ENCODE measurements at places on chromosomes 1 and 21.

DNA sequence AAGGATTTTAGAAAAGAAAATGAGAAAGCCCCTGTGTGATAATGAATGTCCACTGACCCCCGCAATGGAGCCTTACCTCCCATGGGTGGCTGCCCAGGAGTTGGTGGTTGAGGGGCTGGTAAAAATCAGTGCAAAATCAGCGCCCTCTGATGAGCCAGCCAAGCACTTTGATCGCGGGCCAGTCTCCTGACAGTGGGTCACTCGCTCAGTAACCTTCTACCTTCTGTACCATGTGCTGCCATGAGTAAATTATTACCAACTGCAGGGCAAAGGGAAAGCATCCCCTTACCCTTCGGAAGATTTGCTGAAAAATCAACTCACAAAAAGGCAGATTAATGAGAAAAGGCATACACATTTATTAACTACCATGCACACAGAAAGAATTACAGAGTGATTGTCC lies 58.8 kb downstream of the KCNK1 start:
- DNase-seq, result no peak

GRCh38 chr1:218166268-218166945 lies 118.7 kb upstream of the RRP15 start:
- no peak for DNase-seq

- peak; percentile 28 for DNase-seq
These were observed 59.8 kb downstream of the CAPN2 start for GRCh38 chr1:223771814-223772770.

DNA sequence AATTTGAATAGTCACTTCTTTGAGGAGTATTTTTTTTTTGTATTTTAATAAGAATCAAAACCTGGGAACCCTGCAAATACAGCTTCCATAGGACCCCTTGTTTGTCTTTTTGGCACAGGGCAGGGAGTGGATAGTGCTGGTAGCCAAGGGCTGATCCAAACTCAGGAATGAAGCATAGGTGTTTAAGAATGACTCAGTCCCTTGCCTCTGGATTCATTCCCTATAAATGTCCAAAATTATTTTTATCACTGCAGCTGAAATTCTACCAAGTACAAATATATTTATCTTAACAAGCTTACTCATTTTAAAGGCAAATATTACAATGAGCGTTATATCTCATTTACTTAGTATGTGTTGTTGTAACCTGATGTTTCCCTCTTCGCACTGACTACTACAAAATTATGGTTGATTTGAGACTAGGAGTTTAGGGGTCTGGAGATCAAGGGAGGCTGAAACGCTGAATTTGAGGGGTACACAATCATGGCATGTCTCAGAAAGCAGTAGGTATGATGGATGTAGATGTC lies 278.6 kb upstream of the LYPLAL1 start:
- no peak for DNase-seq

DNA sequence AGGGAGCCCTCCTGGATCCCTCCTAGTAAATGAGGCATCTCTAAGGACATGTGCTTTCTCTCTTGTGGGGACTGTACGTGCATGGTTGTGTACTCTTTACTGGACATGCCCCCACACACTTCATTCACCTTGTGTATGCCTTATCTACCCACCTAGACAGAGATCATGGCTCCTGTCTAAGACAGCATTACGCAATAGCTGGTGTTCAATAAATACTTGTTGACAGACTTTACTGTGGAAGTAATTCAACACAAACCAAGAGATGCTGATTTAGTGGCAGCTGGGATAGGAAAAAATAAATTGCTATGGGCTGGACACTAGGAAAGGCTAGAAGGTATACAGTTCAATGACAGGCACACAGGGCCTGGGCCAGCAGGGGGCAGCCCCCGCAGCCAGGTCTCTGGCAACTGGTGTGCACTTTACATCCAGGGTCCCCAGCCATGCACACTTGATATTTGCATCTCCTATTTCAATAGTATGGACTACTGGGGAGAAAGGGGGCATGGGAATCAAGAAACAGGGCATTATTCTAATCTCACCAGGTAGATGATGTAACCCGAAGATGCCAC lies 24.2 kb downstream of the TRABD2B start:
- no peak for DNase-seq

DNA sequence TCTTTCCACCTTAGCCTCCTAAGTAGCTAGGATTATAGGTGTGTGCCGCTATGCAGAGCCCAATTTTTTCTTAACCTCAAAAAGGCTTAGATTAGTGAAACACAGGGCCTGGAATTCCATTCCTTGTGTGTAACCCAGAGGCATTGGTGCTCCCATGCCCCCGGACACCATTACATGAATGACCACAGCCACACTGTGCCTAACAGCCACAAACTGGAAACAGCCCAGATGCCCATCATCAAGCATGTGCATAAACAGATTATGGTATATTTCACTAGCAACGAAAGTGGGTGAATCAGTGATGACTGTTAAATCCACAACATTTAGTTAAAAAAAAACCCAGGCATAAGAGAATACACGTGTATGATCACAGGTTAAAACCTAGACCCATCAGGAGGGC lies 24.4 kb downstream of the ADAM30 start:
- DNase-seq, result no peak

DNA sequence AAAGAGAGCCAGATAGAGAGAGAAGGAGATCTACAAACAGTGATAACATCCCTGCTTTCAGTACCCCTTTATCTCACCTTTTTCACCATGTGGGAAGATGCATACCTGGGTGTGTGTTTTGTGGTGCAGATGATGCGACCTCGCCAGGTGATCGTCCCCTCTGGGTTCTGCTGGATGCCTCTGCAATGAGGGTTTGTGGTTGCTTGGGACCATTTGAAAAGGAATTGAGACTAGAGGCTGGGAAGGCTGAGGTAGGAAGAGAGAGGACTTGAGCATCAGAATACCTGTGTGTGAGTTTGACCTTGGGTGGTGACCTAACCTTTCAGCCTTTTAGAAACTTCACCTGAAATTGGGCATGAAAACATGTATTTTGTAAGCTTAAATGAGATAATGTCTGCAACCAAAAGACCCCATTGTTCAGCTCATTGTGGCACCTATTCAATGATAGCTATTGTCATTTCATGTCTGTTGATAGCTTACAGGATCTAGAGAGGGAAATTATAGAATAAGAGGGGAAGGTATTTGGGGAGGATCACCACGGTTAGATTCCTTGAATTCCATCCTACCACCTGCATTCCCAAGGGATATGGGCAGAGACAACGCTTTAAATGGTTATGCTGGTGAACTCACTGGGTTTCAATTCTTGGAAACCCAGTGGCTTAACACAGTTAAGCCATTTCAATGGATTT lies 125.7 kb downstream of the IGSF21 start:
- no peak for DNase-seq

GRCh38 chr1:18447509-18448220 lies 33.1 kb upstream of the KLHDC7A start:
- DNase-seq, result no peak

- no peak for DNase-seq
These were observed 193.8 kb downstream of the DYRK1A start for GRCh38 chr21:37560385-37560784.

DNA sequence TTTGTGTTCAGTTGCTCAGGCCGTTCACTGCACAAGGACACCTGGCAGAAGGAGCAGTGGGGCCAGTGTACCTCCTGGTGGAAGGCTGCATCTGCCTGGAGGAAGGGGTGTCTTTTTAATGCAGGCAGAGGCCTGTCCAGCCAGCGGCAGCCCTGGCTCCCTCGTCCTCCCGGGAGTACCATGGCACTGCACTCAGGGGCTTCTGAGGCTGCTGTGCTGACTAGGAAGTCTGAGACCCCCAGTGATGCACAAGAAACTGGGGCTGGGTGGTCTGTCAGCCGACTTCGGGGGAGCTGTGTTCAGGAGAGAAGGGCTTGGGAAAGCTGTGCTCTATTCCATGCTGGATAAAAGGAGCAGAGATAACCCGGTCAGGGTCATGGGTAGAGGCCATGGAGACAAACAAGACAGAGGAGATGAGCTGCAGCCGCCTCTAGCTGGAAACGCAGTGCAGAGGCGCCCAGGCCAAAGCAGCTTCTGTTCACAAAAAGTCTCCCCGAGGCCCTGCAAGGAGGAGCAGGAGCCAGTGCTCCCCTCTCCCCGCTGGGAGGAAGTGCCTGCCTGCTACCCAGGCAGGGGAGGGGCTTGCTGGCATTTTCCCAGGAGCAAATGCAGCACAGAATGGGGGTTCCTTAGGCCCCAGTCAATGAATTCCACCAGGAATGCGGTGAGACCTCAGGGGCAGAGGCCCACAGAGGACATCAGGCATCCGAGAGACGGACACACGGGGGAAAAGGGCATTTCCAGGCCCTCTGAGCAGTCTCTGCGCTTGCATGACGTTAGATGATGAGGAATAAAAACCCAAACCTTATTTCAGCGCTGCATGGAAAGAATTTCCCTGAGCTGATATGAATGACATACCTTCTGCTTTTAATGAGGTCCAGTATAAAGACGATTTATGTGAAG lies 17.2 kb upstream of the C2CD2 start:
- no peak for DNase-seq

DNA sequence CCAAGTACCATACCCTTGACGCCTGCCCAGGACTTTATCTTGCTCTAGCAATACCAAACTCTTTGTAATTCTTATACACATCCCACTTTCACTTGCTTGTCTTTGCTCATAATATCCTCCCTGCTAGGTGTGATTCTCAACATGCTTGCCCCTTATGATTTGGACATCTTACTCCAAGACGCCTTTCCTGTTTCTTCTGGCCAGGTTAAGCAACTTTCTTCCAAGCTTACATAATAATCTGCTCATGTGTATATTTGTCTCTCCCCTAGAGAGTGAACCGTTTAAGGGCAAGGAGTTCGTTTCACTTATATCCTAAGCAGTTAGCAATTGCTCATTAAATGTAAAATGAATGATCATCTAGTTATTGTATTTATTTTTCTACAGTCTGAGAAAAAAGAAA lies 21.8 kb downstream of the CRYZL1 start:
- peak; percentile 43 for DNase-seq

GRCh38 chr21:25988738-25989137 lies 181.8 kb downstream of the APP start:
- no peak for DNase-seq

- DNase-seq, result peak; percentile 26
These were observed 44.1 kb downstream of the NIBAN1 start for GRCh38 chr1:184930232-184930631.

DNA sequence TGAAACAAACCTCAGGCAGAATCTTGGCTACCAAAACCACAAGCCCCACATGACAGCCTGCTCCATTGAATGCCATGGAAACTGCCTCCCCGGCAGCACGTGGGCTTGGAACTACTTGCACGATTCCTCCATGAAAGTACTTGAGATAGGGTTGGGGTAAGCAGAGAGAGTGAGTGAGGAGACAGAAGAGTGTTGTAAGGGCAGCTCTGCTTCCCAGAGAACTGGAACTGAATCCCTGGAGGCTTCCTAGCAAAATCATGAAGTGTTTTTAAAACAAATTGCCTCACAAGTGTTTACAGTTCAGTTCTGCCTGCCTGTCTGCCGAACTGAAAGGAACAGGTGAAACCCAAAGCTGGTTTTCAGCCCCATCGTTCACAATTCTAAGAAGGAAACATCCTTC lies 35.3 kb upstream of the DNASE2B start:
- no peak for DNase-seq

GRCh38 chr1:3312898-3313575 lies 141.4 kb upstream of the ARHGEF16 start:
- peak; percentile 88 for DNase-seq

DNA sequence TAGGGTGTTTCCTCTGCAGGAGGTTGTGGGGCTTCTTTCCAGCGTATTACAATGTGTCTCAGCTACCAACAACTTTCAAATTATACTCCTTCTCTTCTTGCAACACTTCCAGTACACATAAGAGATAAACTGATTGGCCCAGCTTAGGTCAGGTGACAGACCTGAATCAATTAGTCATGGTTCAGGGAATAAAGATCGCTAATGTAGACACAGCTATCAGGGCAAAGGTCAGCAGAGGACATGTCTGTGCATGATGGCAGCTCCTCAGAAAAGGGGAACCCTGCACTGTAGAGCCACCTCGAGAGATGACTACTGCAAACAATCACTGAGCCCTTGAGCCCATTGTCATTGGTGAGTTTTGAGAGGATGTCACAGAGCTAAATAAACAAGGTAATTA lies 36.8 kb upstream of the PKN2 start:
- DNase-seq, result peak; percentile 71

DNA sequence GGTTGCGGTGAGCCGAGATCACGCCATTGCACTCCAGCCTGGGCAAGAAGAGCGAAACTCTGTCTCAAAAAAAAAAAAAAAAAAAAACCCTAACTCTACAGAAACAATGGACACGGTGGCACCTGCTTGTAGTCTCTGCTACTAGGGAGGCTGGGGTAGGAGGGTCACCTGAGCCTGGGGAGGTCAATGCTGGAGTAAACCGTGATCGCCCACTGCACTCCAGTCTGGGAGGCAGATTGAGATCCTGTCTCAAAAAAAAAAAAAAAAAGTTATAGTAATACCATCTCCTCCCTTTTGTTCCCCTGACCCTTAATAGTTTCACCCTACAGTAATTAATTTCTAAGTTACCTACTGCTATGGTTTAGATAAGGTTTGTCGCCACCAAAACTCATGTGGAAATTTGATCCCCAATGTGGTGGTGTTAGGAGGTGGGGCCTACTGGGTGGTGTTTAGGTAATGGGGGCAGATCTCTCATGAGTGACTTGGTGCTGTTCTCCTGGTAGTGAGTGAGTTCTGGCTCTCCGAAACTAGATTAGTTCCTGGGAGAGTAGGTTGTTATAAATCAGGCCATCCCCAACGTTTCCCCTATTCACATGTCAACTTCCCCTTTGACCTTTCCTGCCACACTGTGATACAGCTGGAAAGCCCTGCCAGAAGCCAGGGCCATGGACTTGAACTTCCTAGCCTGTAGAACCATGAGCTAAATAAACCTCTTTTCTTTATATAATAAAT lies 9.8 kb downstream of the FBXO42 start:
- peak; percentile 11 for DNase-seq

- DNase-seq, result no peak
These were observed 45.9 kb upstream of the NR5A2 start for GRCh38 chr1:199981584-199981983.

DNA sequence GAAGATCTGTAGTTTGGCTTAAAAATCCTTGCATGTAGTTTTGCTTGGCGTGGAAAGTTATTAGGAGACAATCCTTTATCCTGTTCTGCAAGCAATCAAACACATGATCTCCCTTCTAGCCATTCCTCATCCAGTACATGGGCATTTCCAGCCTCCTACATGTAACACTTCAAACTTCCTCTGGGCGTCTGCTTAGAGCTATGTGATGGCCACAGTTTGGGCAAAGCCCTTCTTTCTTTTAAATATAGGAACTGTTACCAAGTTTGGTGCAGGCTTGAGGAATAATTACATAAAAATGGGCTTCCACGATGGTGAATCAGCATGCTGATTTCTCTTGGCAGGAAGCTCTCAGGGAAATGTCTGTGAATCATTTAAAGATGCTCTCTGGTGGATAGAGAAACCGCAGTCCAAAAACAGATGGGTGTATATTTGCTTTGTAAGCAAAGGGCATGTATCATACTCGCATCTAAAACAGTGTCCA lies 176.9 kb upstream of the FMN2 start:
- DNase-seq, result no peak

GRCh38 chr1:163450986-163451385 lies 129.2 kb downstream of the NUF2 start:
- no peak for DNase-seq

- no peak for DNase-seq
These were observed 4.3 kb downstream of the SLC30A1 start for GRCh38 chr1:211574705-211575104.

All from NB4 (cell line).